GM10248 (cell line): ENCODE measurements at places on chromosomes 7 and 10.

DNA sequence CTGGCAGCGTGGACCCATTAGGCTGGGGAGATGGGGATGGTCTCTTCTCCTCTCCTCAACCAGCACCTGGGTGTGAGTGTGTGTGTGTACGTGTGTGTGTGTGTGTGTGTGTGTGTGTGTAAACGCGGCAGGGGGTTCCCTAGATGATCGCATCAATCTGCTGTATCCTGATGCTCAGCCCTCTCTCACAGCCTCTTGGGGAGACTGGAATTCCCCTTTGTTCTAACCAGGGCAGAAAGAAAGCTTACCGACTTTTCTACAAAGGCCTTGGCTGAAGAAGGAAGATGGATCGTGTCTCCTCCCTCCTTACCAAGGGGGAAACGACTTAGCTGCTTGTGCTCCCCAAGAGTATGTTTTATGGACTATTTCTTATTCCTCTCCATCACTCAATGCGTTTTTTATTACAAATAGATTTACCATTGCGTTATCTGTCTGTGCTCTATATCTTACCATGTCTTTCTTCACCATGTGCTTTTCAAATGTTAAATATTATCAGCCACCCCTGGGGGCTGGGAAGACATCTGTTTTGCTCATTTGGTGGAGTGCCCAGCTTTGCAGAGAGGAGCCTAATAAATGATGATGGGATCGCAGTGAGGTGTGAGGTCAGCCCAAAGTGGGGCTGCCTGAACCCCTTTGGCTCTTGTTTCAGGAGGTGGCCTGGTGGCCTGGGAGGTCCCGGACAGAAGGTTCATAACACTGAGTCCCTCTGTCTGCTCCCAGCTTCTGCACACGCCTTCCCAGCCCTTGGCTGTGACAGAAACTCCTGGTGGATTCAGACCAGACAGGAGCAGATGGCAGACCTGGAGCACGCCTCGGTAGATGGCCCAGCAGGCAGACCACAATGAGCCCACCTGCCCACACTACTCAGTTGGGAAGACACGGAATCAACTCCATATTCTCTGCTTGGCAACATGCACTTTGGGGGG, 262.0 kb downstream of the PRPF18 start:
- no peak for DNase-seq

DNA sequence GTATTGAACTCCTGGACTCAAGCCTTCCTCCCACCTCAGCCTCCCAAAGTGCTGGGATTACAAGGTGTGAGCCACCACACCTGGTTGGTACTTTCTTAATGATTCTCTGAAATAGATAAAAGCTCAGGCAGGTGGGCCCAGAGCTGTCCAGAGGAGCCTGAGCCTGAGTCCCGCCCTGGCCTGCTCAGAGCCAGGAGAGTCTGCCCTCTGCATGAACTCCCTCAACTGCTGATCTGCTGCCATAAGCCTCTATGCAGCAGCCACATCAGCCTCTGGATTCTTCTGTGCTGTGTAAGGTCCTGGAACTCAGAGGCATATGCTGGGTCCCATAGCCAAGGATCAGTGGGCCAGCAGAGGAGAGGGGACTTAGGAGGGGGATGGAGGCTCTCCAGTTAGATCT, 23.1 kb upstream of the DDIT4 start:
- no peak for DNase-seq

DNA sequence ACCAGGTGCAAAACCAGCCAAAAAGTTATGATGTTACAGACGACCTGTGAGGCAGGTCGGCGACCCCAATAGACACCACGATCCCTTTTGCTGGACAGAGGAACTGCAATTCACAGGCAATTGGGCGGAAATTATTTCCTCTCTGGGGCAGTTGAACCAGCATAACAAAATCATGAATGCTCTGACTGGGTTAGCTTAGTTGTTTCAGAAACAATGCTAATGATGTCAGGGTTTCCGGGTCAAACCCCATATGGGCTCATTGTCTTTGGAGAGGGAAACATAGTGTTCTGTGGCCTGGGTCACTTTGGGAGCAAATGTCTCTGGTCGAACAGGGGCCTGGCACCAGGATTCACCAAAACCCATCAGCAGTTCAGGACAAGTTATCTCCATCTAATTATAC, 669.1 kb upstream of the NRP1 start:
- no peak for DNase-seq

GRCh38 chr7:6258440-6259182, 13.8 kb downstream of the CYTH3 start:
- no peak for DNase-seq

DNA sequence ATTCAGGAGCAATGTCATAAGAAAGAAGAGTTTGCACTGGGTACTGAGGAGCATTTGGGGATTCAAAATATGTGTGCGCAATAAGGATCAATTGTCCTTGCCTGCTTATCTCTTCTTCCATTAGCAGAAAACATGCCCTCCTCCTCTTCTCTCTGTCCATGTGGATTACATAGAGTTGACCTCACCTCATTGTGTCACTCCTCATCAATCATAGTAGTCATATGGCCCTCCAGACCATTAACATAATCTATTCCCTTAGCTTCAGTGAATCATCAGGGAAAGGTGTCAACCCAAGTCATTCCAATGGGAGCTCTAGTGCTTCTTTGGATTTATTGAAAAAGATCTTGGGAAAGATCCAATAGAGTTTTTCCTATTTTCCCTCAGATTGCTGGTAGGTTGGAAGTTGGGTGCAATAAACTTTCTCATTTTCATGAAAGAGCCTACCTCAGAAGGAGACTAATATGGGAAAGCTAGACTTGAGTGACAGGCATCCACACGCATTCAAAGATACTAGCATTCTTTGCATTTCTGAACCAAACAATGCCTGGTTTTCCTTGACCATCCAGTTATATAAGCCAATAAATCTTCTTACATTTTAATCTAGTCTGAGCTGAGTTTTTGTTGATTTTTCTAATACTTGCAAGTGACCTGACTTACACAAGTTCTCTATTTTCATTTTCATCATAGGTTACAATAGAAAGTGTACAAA, 71.5 kb upstream of the FAM13C start:
- no peak for DNase-seq

GRCh38 chr10:88979153-88979562, 11.4 kb upstream of the FAS start:
- no peak for DNase-seq

GRCh38 chr7:128937271-128937646, 468 bp upstream of the IRF5 start:
- DNase-seq, result no peak

GRCh38 chr7:65475040-65475726, 101.5 kb downstream of the ZNF92 start:
- DNase-seq, result no peak

DNA sequence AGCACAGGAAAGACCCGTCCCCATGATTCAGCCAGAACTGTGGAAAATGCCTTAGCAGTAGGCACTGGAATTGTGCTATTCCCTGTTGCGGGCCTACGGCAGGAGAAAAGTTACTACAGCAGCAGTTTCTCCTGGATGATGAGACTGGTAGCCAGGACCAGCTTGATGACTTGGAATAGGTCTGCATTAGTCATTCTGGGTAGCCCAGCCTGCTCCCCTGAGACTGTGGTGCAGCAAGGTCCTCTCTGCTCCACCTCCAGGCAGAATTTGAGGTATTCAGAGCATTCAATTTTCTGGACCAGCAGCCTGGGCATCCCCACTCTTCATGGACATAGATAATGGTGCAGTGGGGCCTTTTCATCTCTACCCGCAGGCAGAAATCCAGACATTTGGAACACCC, 490.0 kb downstream of the SH2D4B start:
- no peak for DNase-seq

- no peak for DNase-seq
Measured at GRCh38 chr10:97547271-97547600, 25.3 kb upstream of the ANKRD2 start.

- no peak for DNase-seq
Measured at GRCh38 chr7:75732764-75733630, 5.7 kb downstream of the HIP1 start.

GRCh38 chr7:136685501-136686173, 182.8 kb upstream of the CHRM2 start:
- DNase-seq, result no peak

GRCh38 chr7:158783595-158783994, 45.7 kb downstream of the ESYT2 start:
- DNase-seq, result no peak

DNA sequence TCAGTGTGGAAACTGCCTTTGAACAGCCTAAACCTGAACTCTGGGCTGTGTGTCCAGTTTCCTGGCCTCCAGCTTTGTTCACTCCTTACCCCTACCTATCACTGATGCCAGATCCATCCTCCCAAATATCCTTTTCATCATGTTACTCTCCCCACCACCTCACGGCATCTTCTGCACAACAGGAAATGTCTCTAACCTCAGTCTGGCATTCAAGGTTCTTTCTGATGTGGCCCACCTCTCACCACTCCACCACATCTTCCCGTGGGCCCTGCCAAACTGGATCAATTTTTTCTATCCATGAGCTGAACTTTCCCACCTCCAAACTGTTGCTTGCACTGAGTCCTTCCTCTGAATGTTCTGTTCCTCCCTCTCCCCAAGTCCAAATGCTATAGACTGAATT, 35.8 kb upstream of the MAP3K8 start:
- DNase-seq, result no peak
